ENCODE measurements at places on chromosomes 4 and X.

GRCh38 chr4:110347805-110348204, 128.2 kb upstream of the ENPEP start:
- no peak for DNase-seq

DNA sequence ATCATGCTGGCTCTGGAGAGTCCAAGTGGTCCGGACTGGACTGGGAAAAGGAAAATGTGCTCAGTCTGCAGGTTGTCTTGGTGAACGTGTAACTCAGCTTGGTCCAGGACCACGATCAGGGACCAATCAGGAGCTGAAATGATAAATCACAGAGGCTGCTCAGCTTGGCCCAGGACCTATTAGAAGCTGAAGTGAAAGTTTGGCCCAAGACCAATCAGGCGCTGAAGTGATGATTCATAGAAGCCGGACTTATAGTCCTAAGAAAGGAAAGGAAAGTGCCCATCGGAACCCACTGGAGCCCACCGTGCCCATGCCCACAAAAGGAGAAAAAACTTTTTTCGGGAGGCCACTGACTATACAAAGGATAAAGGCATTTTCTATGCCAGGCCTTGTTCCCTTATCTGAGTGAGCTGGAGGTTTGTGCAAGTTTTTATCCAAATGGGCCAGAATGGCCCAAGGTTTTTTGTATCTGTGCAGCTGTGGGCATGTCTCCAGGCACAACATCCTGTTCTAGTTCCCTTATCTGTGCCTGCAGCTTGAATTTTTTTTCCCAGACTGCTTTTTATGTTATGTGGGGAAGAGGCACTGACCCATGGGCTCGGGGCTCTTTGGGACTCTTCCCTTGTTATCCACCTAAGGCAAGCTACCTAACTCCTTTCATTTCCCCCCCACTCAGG, 194.4 kb downstream of the FAM133A start:
- DNase-seq = no peak

DNA sequence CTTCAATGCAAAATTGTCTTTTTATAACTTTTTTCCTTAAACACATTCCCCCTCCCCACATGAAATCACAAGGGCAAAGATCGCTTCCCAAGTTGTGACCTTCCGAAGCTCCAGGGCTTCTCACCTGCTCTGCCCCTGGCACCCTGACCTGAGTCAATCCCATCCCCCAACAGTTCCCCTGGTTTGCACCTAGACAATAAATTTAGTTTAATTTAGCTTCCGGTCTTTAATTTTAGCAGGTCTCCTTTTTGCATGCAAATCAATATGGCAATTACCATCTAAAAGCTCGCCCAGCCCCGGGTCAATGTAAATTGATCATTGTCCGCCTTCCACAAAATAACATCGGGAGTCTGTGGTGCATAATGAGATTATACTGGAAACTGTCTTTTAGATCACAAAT, 6.8 kb downstream of the BCOR start:
- DNase-seq = no peak

DNA sequence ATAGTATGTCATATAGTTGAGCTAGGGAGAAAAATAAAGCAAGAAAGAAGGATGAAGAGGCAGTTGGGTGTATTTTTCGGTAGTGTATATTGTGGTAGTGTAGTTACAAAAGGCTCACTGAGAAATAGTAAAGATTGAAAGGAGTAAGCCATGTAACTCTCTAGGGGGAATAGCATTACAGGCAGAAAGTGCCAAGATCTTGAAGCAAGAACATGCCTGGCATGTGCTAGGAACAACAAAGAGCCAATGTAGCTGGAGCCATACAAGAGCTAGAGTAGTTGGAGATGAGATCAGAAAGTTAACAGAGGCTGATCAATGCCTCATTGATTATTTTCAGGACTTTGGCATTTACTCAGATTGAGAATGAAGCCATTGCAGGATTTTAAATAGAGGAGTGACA, 3.0 kb downstream of the ABCE1 start:
- no peak for DNase-seq

GRCh38 chr4:185896817-185897488, 85.0 kb upstream of the SORBS2 start:
- DNase-seq = peak; percentile 21

GRCh38 chr4:165879641-165880040, 6.6 kb downstream of the TLL1 start:
- no peak for DNase-seq

GRCh38 chr4:158949099-158949498, 153.8 kb upstream of the RAPGEF2 start:
- peak; percentile 67 for DNase-seq

DNA sequence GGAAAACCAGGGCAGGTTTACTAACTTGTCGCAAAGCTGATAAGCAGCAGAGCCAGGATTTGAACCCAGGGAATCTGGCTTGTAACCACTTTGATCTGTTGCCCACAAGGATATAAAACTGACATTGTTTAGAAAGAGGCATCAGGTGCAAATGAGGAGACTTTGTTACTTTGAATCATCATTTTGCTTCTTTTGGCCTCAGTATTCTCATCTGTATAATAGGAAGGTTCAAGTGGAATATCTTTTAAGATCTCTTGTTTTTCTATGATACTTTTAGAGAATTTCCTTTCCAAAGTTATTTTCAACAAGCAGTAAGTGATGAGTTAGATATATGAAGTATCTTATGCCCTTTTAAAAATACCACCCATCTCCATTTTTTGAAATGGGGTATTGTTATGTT, 57.8 kb upstream of the NAP1L5 start:
- no peak for DNase-seq

DNA sequence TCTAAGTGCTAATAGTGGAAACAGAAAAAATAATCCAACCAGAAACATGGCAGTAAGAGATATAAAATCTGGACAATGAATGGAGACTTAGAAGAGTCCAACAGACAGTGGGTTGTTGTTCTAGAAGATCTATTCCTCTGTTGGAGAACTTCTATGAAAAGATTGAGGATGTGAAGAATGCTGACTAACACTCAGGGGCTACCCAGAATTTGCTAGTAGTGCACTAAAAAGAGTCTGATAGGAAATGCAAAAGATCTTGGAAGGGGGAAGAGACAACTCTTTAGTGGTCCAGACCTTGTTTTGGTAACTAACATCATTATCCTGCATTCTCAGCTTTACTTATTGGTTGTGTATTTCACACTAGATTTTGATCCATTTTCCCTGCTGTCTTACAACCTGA, 77.9 kb downstream of the SMARCA1 start:
- DNase-seq = no peak

DNA sequence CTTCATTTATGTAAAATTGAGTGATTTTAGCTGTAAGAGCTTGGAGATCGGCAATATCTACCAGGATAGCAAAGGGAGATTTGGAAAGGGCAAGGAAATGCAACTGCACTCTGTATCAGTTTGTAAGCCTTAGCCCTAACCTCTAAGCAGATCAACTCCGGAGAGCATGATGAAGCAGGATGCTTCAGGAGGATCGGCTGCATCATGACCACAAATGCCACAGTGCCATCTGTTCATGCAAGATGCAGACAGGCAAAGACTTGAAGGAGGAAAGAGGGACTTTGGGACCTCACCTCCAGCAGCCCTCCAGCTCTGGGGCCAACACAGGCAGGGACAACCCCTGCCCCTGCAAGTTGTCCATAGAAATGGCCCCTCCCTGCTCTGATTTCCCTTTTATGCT, 377.6 kb upstream of the GATB start:
- DNase-seq = no peak

DNA sequence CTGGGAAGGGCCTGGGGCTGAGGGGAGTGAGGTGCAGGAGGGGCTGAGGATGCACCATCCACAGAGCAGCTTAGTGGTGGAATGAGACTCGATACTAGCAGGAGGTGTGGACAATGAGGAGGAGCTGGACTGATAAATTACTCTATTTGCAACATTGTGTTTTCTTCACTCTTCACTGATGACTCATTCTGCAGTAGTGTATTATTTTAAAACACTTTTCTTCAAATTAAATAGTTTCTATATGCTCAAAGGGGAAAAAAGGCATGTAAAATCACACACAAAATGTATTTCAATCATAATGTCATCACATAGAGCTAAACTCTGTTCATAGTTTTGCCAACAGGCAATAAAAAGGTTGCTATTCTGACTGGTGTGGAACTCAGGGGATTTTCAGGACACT, 467.0 kb upstream of the CTSO start:
- peak; percentile 2 for DNase-seq

- peak; percentile 88 for DNase-seq
Measured at GRCh38 chrX:135521405-135522131, 1.1 kb downstream of the INTS6L start.

DNA sequence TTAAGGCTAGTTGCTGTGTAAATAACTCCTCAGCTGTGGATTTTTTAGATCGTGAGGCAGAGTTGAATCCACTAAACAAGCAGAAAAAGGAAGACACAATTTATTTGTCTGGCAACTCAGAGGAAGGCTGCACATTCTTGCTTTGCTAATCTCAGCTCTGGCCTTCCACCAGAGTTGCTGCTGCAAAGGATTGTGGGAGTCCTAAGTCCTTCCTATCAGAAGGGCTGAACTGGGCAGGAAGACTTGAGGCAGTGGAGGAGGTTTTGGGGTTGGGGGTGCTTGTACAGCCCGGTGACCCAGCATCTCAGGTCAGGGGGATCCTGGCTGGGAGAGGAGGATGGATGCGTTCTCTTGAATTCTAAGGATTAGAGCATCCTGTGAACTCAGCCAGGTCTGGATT, 11.0 kb upstream of the VSIG1 start:
- DNase-seq = no peak

DNA sequence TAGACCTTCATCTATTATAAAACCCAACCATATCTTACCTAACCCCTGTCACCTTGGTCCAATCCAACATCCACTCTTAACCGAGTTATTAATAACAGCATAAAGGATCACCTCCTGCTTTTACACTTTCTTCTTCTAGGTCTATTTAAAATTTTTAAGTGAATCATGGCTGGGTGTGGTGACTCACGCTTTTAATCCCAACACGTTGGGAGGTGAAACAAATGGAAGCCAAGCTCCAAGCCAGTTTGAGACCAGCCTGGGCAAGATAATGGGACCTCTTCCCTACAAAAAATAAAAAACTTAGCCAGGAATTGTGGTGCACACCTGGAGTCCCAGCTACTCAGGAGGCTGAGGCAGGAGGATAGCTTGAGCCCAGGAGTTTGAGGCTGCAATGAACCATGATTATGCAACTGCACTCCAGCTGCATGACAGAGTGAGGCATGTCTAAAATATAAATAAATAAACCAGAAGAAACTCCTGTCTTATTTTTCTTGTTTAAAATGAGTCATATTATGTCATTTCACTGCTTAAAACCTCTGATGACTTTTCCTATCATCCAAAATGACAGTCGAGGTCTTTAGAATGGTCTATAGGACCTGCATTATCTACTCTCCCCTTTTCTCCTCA, 188.4 kb downstream of the GASK1B start:
- peak; percentile 62 for DNase-seq

DNA sequence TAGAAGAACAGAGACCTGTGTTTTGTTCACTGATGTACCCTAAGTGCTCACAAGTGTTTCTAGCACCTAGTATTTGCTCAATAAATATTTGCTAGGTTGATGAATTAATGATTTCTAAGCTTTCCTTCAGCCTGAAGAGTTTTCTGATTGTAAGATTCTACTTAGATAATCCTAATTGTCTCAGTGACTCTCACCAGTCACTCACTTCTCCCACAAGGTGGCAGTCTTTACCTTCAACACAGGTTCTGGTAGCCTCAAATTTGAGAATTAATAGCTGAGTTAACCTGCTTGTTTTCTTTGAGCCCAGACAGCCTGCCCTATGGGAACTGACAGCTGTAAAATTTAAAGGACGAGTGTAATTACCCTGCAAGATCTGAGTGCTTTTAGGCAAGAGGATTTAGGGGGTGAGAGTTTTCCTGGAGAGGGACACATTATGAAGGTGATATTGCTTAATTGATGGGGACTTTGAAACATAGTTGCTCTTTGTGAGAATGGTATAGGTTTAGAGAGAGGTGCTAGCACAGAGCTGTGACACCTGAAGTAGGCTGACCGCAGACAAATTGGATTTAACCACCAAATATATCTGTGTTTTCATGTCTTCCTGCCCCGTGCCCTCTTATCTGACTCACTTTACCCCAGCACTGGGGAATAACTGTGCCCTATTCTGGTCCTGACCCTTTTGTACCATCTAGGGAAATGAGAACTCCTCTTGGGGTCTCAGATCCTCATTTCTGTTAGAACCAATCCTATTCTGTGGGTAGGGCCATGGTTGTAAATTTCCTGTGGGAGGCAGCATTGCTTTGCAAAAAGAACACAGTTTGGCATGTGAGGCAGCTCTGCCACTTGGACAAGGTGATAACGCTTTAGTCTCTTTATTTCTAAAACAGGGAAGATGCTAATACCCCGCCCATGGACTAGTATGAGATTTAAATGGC, 27.7 kb downstream of the CD38 start:
- DNase-seq = peak; percentile 79

GRCh38 chr4:53854991-53855568, 209.3 kb downstream of the CHIC2 start:
- peak; percentile 76 for DNase-seq

GRCh38 chr4:173502282-173502681, 27.7 kb downstream of the HAND2 start:
- DNase-seq = no peak

DNA sequence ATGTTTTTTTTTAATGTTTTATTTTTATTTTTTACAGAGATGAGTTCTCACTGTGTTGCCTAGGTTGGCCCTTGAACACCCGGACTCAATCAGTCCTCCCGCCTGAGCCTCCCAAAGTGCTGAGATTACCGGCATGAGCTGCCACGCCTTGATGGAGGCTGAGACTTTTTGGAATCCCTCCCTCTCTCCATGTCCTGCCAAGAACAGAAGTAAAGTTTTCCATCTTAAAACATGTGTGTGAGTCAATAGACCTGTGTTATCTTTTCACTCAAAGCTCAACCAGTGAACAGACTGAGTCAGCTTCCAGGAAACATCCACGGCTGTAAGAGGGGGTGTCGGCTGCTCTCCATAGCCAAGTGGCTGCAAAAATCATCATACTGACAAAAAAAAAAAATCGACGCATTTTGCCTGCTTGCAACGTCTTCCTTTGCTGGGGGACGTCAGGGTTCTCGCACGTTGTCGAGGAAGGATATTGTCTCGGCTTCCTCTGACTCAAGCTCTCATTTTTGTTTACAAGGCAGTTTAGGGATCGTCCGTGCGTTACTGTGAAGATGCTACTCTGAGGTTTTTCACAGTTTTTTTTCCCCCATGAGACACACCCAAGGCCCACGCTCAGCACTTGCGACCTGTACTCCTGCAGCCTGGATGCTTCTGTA, 10.0 kb upstream of the ASMTL start:
- DNase-seq = peak; percentile 4

DNA sequence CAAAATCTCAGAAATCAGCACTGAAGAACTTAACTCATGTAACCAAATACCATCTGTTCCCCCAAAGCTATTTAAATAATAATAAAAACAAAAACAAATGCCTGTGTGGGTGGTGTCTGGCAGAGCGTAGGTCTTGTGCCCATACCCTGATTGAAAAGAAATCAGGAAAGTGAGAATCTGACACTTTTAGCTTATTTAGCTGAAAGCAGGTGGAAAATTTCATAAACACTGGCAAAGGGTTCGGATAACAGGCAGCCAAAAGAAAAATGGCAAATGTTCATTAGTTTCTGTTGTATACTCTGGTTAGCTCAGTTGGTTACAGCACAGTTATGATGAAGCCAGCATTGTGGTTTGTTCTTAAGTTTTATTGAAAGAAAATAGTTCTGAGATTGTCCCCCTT, 48.3 kb downstream of the REPS2 start:
- DNase-seq = no peak

GRCh38 chrX:129650183-129650689, 4.5 kb downstream of the APLN start:
- no peak for DNase-seq

Measured in epithelial cell of esophagus (primary cell).